NCI-H1105 treated with DMSO at 0.1 percent for 48 hours (cell line): ENCODE measurements at places on chromosomes 13 and 19.
A peak's percentile ranks its signal among the peaks of the same experiment; 100 is the strongest.

DNA sequence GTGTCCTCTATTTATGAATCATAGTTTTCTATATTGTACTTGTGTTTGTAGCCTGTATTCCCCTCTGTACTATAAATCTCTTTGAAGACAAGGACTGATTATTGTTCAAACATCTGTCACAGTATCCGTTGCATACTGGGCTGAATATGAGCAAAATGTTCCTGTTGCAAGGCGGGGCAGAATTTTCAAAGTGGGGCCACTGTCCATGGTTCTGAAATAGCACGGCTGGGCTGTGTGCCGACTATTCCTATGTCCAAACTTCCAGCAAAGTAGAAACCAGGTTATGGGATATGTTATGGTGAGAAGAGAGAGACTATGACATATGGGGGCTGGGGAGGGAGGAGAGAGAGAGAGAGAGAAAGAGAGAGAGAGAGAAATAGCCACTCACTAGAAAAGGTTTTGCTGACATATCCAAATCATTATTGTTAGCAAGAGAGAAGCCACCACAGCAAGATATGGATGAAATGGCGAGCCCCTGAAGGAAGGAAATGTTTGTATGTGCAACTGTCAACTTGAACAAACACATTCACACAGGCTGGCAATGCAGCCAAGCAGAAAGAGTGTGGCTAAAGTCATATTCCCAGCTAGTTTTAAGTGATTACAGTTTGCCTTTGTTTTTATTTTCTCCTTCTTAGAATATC is 107.0 kb upstream of the GPR12 start:
- DNase-seq = no peak

DNA sequence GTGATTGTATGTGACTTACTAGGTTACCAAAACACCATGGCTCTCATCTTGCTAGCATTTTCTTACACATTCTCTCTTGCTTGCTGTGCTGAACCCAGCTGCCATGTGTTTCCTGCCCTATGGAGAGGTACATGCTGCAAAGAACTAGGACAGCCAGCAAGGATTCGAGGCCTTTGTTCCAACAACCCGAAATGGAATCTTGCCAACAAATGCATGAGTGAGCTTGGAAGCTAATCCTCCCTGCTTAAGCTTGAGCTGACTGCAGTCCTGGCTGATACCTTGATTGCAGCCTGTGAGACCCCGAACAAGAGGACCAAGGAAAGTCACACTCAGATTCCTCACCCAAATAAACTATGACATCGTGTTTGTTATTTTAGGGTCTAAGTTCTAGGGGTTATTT is 651.2 kb downstream of the SLITRK6 start:
- DNase-seq = peak; percentile 57

GRCh38 chr19:39401549-39402345 is 4.9 kb upstream of the ZFP36 start:
- no peak for DNase-seq

DNA sequence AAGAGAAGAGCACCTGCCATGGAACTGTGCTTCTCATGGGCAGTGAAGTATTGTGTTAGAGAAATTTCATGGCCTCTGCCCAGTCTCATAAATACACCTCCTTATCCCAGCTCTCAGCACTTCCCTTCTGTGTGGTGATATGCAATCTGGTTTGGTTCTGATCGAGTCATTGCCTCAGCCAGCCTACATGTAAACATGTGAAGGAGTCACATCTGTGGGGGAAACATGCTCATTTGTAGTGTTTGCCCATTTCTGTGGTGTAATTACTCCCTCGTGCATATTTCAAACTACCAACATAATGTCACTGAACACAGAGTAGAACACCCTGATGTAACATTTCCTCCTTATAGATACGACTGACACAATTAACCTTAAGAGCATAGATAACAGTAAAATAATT is 183.0 kb downstream of the DCT start:
- no peak for DNase-seq

DNA sequence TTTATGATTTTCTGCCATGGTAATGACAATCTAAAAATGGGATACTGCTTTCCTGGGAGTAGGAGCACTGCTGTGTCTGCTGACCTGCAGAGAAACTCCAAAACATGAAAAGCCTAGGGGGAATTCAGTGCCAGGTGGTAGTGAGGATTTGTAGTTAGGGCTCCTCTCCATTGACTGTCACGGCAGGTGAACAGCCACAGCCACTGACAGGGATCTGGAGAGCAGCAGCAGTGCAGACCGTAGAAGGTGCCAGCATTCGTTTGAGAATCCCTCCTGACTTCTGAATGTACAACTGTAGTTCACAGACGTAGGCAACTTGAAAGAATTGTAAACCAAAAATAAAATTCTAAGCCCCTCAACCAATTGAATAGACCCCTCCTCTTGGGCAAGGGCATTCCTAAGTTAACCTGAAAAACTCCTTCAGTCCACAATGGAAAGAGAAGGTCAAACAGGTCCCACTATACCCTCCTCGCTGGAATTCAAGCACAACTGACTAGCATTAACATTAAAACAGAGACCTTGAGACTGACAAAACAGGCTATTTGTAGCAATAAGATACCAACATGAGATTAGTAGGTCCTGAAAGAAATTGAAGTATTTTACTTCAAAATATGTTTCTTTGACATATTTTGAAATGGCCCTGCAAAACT is 1328.8 kb downstream of the OLFM4 start:
- DNase-seq = no peak

- DNase-seq = no peak
Observed at GRCh38 chr13:101332583-101332982, 83.7 kb downstream of the NALCN start.

DNA sequence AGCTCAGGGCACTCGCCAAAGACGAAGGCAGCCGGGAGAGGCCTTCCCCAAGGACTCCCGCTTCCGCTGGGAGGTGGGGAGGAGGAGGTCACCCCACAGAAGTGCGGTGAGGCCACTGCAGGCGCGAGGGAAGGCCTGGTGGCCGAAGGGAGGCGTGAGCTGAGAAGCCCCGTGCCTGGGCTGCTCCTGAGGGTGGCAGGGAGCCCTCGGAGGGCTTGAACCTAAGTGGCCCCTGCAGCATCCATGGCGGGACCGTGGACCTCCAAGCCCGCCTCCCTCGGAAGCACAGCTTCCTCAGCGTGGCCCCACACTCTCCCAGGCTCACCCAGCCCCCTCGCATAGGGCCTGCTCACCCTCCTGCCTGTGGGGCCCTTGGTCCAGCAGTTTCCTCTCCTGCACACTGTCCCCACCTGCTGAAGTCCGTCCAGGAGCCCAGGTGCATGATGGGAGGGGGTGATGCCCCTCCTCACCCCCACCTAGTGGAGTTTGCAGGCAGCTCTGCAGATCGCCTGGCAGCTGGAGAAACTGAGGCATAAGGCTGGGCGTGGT is 25.9 kb downstream of the EFNA2 start:
- DNase-seq = no peak

- DNase-seq = peak; percentile 74
Observed at GRCh38 chr13:104357672-104358354, 1291.6 kb upstream of the SLC10A2 start.

- no peak for DNase-seq
Observed at GRCh38 chr19:46608178-46608577, 7.0 kb downstream of the CALM3 start.

GRCh38 chr13:110409581-110409992 is 102.5 kb downstream of the COL4A2 start:
- no peak for DNase-seq

- no peak for DNase-seq
Observed at GRCh38 chr19:35911173-35911572, 3.1 kb upstream of the TYROBP start.

DNA sequence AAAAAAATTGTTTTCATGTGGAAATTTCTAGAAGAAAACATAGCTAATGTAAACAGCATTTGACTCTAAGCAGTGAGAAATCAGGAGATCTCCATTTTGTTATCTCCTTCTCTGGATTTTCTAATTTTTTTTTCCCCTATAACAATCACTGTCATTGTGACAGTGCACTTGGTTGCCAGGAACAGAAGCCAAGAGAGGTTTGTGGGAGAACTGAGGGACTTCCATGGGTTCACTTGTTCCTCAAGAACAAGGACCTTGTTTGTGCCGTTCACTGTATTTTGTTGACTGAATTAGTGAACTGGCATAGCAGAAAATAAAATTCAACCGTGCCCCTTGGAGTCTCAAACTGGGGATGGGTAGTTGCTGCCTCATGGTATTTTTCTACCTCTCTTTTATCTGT is 17.1 kb downstream of the SHISA7 start:
- DNase-seq = no peak
